ENCODE measurements at places on chromosomes 5 and 9.

GRCh38 chr5:9174446-9174845 lies 371.4 kb downstream of the SEMA5A start:
- peak overlapping the region; percentile 20 for H3K27ac ChIP-seq
- H3K27me3 ChIP-seq = peaks cover 3% of the 10 kb centered on the region
- H3K4me1 ChIP-seq = peaks cover 10% of the 10 kb centered on the region
- H3K36me3 ChIP-seq = peaks cover 64% of the 10 kb centered on the region
- no peak for DNase-seq

DNA sequence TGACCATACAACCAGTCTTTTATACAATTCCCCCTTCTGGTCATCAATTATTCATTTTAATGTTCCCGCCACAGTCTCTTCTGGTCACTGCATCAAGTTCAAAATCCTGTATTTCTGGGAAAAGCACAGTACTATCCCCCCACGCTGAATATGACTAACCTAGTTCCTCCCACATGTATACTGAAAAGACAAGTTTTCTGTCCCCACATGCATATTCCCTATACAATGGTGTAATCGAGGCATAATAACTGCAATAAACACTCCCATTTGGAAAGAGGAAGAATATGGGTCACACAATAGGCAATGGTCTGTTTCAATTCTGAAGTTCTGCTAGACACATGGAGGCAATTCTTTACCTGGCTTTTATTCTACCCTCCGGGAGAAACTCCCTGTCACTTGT lies 344.9 kb downstream of the EFNA5 start:
- no peak overlapping the region for H3K4me3 ChIP-seq
- no peaks in the 10 kb centered on the region for H3K4me1 ChIP-seq
- no peak overlapping the region for H3K27ac ChIP-seq
- H3K27me3 ChIP-seq = no peaks in the 10 kb centered on the region
- H3K36me3 ChIP-seq = no peaks in the 10 kb centered on the region

GRCh38 chr9:4356306-4356705 lies 56.4 kb upstream of the GLIS3 start:
- H3K4me1 ChIP-seq = peaks cover 8% of the 10 kb centered on the region
- H3K27me3 ChIP-seq = no peaks in the 10 kb centered on the region
- no peak for DNase-seq

DNA sequence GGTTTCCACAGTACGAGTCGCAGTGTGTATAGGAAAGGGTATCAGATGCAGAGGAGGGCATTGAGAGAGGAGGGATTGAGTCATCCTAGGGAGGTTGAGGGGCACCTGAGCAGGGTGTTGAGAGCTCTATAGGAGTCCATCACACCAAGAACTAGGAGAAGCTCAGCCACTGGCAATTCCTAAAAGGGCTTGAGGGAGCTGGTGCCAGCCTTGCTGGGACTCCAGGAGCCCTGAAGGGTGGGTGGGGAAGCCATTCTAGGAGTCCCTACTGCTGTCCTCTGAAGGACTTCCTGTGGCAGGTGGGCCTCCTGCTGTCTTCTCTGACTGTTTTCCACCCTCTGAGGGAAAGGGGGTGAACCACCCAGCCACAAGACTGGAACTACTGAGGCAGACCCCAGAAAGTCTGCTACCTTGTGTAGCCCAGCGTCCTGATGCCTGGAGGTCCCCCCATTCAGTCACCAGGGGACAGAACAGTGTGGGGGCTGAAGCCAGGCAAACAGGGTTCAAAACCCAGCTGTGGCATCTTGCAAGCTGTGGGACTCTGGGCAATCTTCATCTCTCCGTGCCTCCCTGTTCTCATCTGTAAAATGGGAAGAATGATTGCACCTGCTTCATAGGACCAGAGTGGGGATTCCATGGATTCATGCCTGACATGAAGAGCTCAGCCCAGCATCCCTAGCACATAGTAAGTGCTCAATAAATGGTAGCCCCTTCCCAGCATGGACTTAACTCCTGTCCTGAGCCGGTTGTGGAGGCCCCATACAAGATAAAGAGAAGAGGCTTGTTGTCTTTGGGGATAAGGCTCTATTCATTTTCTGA lies 149.5 kb downstream of the C9orf50 start:
- DNase-seq = no peak
- peaks cover 74% of the 10 kb centered on the region for H3K4me1 ChIP-seq
- H3K27ac ChIP-seq = peak overlapping the region; percentile 72
- H3K27me3 ChIP-seq = peaks cover 2% of the 10 kb centered on the region

DNA sequence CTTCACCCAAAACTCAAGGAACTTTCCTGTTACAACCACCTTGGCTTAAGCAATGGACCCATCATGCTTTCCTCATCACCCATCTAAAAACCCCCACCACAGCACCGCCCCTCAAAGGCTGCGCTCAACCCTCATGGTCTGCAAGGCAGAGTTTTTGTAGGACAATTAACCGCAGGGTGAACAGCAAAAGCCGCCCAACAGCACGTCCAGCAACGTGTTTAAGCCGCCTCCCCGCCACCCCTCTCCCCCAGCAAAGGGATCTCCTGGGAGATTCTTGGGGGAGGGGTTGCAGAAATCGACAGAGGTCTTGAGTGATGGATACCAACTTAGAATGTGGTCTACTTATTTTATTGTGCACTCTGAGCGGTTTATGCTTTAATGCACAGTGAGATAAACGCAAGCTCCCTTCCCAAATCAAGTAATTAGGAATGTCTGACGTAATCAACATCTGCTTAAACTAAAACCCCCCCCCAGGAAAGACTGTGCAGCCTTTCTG lies 1.9 kb downstream of the ROR2 start:
- peaks cover 68% of the 10 kb centered on the region for H3K4me1 ChIP-seq
- peak; percentile 36 for DNase-seq
- H3K36me3 ChIP-seq = peaks cover 14% of the 10 kb centered on the region
- H3K27me3 ChIP-seq = peaks cover 5% of the 10 kb centered on the region
- H3K4me3 ChIP-seq = peak overlapping the region; percentile 95

GRCh38 chr9:133113949-133114885 lies 6.8 kb downstream of the RALGDS start:
- H3K36me3 ChIP-seq = peaks cover 12% of the 10 kb centered on the region
- no peak overlapping the region for H3K4me3 ChIP-seq
- peaks cover 52% of the 10 kb centered on the region for H3K4me1 ChIP-seq

- H3K4me1 ChIP-seq = peaks cover 10% of the 10 kb centered on the region
- H3K27ac ChIP-seq = no peak overlapping the region
Observed at GRCh38 chr9:33506626-33507370, 17.3 kb upstream of the ANKRD18B start.

GRCh38 chr5:4700069-4700468 lies 440.1 kb upstream of the ADAMTS16 start:
- DNase-seq = peak; percentile 86
- H3K4me3 ChIP-seq = no peak overlapping the region

DNA sequence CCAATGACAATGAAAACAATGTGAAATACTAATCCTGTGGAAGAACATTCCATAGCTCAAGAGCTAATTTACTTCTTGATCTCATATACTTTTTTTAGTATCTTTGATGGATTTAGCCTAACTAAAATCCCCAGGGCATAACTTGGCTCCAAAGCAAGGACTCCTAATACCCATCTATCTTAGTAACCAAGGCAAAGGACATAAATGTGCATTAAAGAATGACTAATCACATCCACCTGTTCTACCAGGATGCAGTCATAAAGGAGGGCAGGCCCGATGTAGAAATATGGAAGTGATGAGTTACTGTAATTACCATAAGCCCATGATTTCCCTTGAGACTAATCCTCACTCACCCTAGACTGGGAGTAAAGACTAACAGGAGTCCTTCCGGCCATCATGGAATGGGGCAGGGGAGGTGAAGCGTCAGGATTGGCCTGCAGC lies 56.9 kb downstream of the KIF24 start:
- H3K36me3 ChIP-seq = peaks cover 12% of the 10 kb centered on the region
- DNase-seq = no peak
- peak overlapping the region; percentile 96 for H3K27ac ChIP-seq
- peaks cover 17% of the 10 kb centered on the region for H3K4me1 ChIP-seq
- H3K4me3 ChIP-seq = no peak overlapping the region

GRCh38 chr9:35108946-35109575 lies 6.1 kb upstream of the STOML2 start:
- DNase-seq = no peak
- H3K27ac ChIP-seq = no peak overlapping the region
- H3K4me3 ChIP-seq = no peak overlapping the region
- H3K4me1 ChIP-seq = peaks cover 60% of the 10 kb centered on the region
- H3K27me3 ChIP-seq = no peaks in the 10 kb centered on the region
- H3K36me3 ChIP-seq = peaks cover 22% of the 10 kb centered on the region

DNA sequence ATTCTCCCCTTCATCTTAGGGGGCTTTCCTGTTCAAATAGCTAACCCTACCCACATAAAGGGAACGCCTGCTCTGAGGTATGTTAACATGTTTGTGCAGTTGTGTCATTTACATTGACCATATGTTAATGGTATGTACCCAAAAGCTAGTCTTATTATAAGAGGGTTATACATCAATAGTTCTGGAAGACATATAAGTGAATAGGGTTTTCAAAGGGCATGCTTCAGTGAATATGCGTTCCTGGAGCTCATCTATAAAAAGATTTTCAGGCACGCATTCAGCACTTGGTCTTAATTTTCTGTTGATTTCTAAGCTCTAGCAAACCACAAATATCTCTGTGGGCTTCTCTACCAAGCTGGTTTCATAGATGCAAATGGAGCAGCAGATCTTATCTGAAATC lies 766.1 kb downstream of the IRX1 start:
- H3K27me3 ChIP-seq = peaks cover 2% of the 10 kb centered on the region
- no peak overlapping the region for H3K27ac ChIP-seq
- no peaks in the 10 kb centered on the region for H3K36me3 ChIP-seq
- no peak for DNase-seq

- H3K4me3 ChIP-seq = no peak overlapping the region
- no peak overlapping the region for H3K27ac ChIP-seq
- H3K27me3 ChIP-seq = peaks cover 8% of the 10 kb centered on the region
- no peaks in the 10 kb centered on the region for H3K36me3 ChIP-seq
- DNase-seq = no peak
Observed at GRCh38 chr5:169856571-169856970, 123.7 kb downstream of the INSYN2B start.

DNA sequence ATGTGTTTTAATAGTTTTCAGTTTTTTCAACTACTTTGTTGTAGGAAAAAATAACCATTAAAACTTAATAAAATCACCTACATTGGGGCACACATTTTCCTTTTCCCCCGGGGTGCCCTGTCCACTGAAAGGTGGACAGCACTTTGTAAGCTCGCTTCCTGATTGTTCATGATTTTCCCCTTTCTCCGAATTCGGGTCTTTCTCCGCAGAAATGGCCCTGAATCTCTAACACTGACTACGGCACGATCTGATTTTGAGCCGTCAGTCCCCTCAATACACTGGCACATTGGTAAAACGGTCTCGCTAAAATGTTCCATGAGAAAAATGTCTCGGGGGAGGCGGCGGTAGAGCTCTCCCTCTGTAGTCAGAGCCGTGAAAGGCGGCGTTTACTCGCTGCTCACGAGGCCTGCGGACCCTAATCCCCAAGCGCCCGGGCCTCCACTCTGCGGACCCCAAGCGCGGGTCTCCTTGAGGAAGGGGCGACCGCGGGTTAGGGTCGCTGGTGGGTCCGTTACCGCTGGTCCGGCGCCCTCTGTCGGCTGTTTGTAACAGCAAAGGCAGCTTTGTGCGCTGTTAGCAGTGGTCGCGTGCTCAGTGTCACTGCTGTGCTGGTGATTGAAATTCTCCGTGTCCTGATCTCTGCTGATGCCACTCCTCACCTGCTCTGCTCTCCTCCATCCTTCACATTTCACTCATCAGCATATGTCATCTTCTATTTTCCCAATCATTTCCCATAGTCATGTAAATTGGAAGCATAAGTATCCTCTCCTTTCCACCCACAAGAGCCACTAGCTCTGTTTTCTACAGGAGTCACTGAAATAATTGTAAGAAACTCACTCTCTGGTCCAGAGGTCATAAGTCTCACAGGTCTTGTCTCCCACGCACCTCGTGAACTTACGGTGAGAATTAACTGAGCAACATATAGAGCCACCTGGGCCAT lies 10.8 kb upstream of the IFNA2 start:
- peaks cover 52% of the 10 kb centered on the region for H3K27me3 ChIP-seq
- H3K4me3 ChIP-seq = peak overlapping the region; percentile 81
- H3K36me3 ChIP-seq = no peaks in the 10 kb centered on the region
- DNase-seq = peak; percentile 91

DNA sequence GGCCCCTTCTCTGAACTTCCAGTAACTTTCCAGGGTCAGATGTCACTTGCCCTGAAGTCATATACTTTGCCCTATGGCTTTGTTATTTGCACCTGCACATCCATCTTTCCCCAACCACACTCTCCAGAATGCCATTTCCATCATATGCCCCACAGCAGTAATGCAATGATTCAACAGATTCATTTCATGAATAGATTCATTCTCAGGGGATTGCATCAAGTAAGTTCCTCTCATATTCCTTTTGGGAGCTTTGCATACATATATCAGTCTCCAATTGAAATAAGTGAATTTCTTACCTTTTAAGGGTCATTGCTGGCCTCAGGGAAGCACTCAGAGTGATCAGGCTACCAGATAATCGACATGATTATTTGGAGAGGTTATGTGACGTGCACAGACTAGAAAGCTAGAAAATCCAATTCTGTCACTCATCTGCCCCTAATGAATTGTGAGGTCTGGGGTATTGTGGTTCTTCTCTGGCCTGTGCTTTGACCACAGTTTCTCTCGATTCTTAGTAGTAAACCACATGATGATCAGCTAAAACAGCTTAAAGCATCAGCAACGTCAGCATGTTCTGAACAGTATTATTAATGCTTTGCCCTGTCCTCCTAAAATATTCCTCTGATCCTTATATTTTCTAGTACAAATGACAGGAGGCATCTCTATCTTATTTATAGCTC lies 179.9 kb downstream of the ATPSCKMT start:
- no peak overlapping the region for H3K27ac ChIP-seq
- no peak for DNase-seq
- H3K4me3 ChIP-seq = no peak overlapping the region

DNA sequence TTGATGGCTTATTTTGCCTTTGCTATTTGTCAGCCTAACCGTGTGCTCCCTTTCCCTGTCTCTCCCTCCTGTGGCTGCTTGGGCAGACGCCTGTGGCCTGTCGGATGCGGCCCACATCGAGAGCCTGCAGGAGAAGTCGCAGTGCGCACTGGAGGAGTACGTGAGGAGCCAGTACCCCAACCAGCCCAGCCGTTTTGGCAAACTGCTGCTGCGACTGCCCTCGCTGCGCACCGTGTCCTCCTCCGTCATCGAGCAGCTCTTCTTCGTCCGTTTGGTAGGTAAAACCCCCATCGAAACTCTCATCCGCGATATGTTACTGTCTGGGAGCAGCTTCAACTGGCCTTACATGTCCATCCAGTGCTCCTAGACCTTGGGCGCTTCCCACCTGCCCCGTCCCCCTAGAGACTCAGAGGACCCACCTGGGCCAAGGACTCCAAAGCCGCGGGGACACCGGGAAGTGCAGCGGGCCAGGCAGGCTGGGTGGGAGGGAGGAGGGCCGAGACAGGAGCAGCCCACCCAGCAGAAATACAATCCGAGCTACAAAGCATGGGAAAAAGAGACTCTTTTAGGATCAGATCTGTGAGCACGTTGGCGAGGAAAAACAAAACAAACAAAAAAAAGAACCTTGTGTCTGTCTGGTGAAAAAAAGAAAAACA lies 10.6 kb downstream of the NR2F1 start:
- peaks cover 69% of the 10 kb centered on the region for H3K36me3 ChIP-seq
- peak overlapping the region; percentile 74 for H3K4me3 ChIP-seq
- H3K27ac ChIP-seq = no peak overlapping the region
- peaks cover 82% of the 10 kb centered on the region for H3K4me1 ChIP-seq
- H3K27me3 ChIP-seq = peaks cover 18% of the 10 kb centered on the region
- DNase-seq = peak; percentile 49

GRCh38 chr9:109707355-109707754 lies 72.6 kb upstream of the PALM2AKAP2 start:
- H3K36me3 ChIP-seq = no peaks in the 10 kb centered on the region
- H3K4me1 ChIP-seq = no peaks in the 10 kb centered on the region
- DNase-seq = no peak
- no peak overlapping the region for H3K27ac ChIP-seq

Data from nephron progenitor cell (in vitro differentiated cells).